ENCODE measurements at places on chromosomes 2 and 18.

DNA sequence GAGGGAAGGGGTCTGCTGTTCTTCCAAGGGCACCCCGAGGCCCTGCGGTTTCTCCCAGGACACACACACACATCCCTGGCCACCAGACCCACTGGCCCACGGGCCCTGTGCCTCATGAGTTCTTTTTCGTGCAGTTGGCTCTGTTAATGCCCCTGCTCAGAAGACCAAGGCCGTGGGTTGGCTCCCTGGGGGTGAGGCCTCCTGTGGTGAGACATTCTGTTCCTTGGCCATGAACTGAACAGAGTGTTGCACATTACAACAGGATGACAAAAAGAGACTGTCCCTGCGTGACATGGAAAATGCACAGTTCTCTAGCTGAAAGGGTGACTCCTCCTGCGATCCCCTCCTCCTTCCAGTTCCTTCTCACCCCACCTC, 30.7 kb downstream of the SH2D6 start:
- DNase-seq, result no peak

DNA sequence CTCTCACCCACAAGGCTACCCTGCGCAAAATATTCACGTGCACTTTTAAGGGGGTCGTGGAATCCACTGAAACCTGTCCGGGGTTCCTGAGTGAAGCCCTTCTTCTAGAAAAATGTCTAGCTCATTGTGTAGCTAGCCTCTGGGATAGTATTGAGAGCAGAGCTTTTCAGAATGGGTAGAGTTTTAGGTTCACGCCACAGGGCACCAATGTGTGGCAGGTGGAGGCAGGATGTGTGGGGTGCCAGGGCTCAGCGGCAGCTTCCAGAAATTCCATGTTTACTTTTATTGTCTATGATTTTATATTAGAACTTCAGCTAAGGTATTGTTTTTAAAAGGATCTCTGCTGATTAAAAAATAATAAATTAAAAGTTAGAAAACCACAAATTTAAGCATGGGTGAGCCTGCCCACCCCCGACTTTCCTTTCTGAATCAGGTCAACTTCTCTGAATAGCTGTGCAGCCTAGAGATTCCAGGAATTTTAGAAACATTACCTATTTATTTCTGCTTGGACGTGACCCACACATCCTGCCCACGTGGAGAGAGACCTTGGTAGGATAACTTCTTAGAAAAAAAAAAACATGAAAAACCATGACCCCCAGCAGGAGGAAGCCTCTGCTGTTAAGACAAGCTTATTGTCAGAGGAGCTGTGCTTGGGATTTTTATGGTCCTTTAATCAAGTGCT, 163.7 kb downstream of the CTIF start:
- DNase-seq, result no peak

DNA sequence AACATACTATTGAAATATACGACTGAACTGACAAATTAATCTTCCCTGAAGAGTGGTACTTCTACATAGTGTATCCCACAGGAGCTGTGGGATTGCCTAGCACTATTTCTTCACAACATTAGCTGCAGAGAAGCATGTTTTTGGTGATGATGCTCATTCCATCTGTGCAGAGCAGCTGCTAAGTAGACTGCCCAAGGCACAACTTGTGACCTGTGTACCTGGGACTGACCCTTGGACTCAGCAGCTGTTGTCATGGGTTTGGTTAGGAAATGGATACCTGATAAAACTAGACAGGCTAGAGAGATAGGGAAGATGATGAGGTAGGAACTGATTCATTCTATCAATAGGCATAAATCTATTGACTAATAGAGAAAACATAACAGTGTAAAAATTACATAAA, 1204.0 kb downstream of the DSC3 start:
- no peak for DNase-seq

- DNase-seq, result peak; percentile 27
These were observed 107.2 kb downstream of the SCG2 start for GRCh38 chr2:223494942-223495341.
